ENCODE measurements at places on chromosomes 6 and 20.
A peak's percentile ranks its signal among the peaks of the same experiment; 100 is the strongest.

- DNase-seq, result no peak
Observed at GRCh38 chr6:130515306-130515705, 149.5 kb downstream of the TMEM200A start.

GRCh38 chr6:31531771-31532643, 3.2 kb downstream of the MCCD1 start:
- DNase-seq, result no peak

DNA sequence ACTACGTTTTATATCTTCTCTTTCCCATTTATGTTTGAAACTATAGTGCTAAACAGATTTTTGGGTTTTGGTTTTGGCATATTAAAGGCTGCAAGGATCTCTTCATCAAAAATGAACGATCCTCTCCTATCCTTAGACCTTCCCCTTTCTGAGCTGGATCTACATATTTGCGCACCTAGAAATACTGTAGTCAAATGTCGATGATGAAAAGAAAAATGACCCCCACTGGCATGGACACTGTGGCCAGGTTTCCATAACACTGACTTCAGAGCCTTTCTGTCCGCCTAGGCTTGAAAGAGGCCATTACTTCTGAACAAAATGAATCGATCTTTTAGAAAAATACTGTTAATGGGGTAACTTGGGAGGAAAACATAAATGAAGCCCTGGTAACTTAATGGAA, 5.8 kb downstream of the FLRT3 start:
- no peak for DNase-seq

- no peak for DNase-seq
Observed at GRCh38 chr6:30886897-30887255, 2.6 kb downstream of the DDR1 start.

DNA sequence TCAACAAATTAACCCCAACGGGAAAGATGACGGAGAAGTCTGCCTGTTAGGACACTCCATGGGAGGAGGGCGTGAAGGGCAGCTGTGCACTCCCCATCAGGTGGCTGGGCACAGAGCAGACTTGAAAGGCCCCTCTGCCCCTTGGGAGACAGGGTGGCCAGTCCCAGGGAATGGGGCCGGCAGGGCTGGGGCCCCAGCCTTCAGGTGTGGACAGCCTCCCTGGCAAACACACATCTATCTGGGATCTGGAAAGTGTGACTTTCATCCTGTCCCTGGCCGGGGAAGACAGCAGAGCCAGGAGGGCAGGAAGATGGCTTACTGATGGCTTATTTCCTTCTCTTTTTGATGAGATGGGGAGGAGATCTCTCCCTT, 4.5 kb upstream of the FRMD1 start:
- DNase-seq, result peak; percentile 36

DNA sequence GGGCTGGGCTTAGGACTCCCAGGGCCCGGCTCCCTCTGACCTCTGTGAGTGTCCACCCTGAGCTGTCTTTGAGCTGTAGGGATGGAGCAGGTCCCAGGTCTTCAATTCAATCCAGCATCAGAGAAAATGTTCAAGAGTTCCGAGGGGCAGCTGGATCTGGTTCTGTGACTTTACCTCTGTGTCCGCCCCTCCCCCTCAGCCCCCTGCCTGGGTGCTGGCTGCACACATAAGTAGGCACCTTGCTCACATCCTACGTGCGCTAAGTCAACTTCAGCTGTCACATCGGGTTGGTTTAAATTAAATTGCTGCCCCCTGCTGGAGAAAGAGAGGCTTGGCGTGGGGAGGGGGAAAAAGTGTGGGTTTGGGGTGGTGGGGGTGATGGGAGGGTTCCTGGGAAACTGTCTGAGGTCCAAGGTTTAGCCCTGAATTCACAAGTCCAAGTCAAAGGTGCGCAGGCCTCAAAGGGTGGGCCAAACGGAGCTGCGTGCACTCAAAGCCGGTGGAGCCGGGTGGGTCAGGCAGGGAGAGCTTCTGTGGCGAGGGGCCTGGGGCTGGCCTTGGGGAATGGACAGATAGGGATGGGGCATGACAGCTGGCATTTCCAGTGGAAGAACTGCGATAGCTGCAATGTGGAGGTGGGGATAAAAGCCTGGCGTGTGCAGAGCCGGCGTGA, 3.0 kb downstream of the WFDC5 start:
- DNase-seq, result no peak
